Hematopoietic multipotent progenitor cell treated with erythropoietin and hydrocortisone succinate and interleukin-3 and kit ligand, for 15 days (in vitro differentiated cells): ENCODE measurements at places on chromosomes 2 and 18.

DNA sequence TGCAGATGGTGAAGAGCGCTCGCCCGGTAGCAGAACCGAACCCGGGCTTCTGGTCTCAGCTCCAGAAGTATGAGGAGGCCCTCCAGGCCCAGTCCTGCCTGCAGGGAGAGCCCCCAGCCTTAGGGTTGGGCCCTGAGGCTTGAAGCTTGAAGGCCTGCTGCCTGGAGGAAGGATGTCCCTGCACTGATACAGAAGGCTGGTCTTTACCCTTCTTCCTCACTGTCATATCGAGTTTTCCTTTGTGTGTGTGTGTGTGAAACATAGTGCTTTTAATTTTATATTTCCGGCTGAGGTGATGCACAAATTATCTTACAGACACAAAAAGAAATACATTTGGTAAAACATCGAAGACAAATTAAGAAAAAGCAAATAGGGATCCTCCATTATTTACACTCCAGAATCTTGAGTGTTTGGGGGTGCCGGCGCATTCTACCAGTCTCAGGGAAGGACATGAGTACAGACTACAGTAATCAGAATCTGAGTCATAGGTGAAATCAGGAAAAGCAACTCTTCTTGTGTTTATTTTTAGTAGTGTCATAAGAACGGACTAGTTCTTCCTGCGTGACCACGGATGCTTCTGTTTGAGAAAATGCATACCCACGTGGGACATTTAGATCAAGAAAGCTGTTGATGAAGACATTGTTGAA is 1.3 kb downstream of the DUSP28 start:
- peak; percentile 50 for DNase-seq

- no peak for DNase-seq
Observed at GRCh38 chr2:218957671-218958070, 1.8 kb upstream of the CDK5R2 start.

GRCh38 chr18:622289-622688 is 25.5 kb downstream of the CLUL1 start:
- DNase-seq = no peak

DNA sequence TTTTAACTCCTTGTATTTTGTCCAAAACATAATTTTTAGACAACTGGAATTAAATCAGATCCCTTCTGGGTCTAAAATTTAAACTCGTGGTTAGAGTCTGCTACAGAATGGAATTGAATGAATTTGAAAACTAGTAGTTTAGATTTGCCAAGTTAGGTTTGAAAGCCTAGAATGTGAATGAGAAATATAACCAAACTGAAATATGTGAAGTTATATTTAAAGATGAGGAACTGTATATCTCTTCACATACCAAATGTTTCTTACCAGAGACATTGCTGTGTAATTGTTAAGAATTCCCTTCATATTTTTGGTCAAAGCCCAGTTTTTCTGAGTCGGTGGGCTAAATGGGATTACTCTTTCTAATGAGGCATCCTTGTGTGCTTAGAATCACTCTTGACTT is 74.2 kb downstream of the LPIN1 start:
- no peak for DNase-seq

- no peak for DNase-seq
Observed at GRCh38 chr2:36857713-36858112, 108.6 kb downstream of the STRN start.

GRCh38 chr2:96111823-96112500 is 4.4 kb downstream of the ADRA2B start:
- no peak for DNase-seq

DNA sequence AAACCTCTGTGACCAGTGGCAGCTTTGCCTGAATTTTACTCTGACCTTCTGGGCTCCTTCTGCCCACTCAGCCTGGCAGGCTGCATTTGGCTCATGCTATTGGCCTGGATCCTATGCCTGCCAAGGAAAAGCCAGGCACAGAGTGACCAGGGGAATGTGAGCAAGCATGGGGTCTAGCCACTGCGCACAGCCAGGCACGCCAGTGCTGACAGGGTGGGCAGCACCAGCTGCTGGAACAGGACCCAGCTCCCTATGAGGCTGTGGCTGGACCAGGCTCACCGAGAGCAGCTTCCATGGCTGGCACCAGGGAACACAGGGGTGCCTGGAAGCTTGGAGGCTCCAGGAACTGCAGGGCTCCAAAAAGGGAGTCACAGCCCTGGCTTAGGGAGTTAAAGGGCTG is 311.5 kb upstream of the SYT4 start:
- no peak for DNase-seq

- DNase-seq = no peak
Observed at GRCh38 chr18:6399776-6400175, 14.9 kb downstream of the L3MBTL4 start.

DNA sequence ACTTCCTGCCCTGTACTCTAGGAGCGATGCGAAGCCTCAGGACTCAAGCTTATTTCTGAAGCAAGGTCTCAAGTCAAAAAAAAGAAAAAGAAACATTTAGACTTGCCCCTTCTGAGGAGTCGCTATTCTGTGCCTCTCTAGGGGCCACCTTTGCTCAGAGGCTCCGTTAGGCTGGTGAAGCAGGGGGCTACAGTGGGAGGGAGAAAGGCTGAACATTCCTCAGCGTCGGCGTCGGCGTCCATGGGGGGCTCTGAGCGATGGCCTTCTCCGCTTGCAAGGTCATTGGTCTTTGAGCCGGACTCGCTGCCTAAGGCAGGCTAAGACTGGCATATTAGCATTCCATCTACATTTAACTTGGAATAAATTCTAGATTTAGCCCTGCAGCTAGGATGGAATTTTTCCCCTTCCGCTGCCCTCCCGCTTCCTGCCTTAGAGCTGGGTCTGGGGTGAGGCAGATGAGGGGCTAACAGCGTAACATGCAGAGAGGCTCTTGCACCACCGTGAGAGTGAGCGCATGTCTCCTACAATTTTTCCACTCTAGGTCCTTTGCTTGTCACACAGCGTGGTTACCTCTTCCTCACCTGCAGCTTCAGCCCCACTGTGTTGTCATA is 53.6 kb upstream of the ATL2 start:
- DNase-seq = no peak

GRCh38 chr2:4465671-4466070 is 762.3 kb downstream of the DCDC2C start:
- no peak for DNase-seq

- no peak for DNase-seq
Observed at GRCh38 chr2:10184421-10184820, 61.9 kb downstream of the RRM2 start.

DNA sequence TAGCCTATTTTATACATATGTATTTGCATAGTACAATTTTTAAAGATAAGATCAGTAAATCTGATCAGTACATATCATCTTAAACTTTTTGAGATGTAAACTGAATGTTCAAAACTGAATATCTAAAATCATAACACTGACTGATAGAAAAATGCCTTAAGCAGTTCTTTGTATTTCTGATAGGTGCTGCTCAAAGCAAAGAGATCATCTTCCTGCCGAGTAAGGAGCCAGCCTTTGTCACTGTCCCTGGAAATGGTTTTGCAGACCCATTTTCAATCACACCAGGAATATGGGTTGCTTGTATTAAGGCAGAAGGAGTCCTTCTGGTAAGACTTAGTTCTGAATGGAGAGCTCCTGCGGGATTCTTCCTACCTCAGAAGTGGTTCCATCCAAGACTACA is 135.0 kb downstream of the LAMA3 start:
- no peak for DNase-seq

DNA sequence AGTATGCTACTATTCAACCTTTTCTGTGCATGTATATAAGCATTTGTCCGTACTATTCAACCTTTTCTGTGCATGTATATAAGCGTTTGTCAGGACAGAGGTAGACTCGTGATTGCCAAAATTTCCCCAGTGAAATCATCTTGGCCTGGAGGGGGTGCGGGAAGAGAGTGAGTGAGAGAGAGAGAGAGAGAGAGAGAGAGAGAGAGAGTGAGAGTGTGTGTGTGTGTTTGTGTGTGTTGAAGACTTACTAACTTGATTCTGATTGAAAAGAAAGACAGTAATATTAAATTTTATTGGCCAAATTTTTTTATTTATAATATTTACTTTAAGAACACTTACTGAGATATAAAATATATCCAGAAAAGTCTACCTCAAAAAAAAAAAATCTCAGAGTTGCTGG is 19.1 kb downstream of the FAM117B start:
- no peak for DNase-seq

GRCh38 chr2:47173986-47174732 is 19.1 kb upstream of the STPG4 start:
- DNase-seq = peak; percentile 12

GRCh38 chr18:35564795-35565453 is 16.6 kb upstream of the GALNT1 start:
- no peak for DNase-seq

DNA sequence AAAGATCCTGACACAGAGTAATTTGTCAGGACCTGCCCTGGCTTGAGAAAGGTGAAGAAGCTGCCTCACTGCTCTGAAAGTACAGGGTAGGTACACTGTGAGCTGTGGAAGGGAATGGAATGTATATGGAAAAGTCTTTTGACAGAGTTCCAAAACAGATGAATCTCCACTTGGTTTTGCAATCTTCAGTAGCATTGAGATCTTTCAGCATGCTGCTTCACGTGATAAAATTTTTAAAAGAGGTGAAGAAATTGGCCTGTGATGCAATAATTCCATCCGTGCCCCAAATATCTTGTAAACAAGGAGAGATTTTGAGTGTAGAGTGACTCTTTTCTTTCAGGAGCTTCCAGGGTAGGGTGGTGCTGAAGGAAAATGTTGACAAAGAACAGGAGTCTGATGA is 123.1 kb downstream of the OSR1 start:
- DNase-seq = no peak

- no peak for DNase-seq
Observed at GRCh38 chr2:134148172-134148571, 105.7 kb upstream of the MGAT5 start.

GRCh38 chr2:62894966-62895631 is 155.5 kb upstream of the OTX1 start:
- no peak for DNase-seq
